ENCODE measurements at places on chromosomes 5 and 9.

- DNase-seq = no peak
Observed at GRCh38 chr5:163841-164240, 27.5 kb upstream of the LRRC14B start.

GRCh38 chr5:30450153-30450552 is 743.3 kb upstream of the CDH6 start:
- DNase-seq = no peak

- no peak for DNase-seq
Observed at GRCh38 chr9:18542837-18543405, 69.0 kb downstream of the ADAMTSL1 start.

DNA sequence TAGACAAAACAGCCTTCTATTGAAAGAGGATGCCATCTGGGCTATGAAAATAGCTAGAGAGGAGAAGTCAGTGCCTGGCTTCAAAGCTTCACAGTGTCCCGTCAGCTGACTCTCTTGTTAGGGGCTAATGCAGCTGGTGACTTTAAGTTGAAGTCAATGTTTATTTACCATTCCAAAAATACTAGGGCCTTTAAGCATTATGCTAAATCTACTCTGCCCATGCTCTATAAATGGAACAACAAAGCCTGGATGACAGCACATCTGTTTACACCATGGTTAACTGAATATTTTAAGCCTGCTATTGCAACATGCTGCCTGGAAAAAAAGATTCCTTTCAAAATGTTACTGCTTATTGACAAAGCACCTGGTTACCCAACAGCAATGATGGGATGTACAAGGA is 309.1 kb downstream of the NTRK2 start:
- DNase-seq = no peak

DNA sequence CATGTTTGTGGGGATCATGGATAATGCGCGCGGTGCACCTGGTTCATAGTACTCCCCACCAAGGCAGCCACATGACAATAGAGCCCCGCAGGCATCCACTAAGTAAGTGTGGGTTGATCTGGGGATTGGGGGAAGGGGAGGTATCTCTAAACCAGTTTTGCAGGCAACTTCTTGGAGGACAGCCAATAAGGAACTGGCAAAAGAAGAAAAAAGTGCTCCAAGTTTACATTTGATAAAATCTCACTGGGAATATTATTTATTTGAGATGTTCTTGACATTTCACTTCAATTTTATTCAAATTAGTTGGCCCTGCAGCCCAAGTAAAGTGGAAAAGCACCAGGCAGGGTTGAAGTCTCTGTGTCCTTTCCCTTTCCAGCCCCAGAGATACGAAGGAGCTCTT is 8.5 kb downstream of the FBP1 start:
- DNase-seq = no peak

- DNase-seq = no peak
Observed at GRCh38 chr9:36827593-36827992, 206.5 kb downstream of the PAX5 start.

Measured in activated CD4-positive, alpha-beta T cell treated with anti-CD3 and anti-CD28 coated beads, Interleukin-2, amount 10 ng/mL, durations not matched to agents 7 days and 5 days (primary cell).